Activated T-cell treated with anti-CD3 and anti-CD28 coated beads for 4 hours (primary cell): ENCODE measurements at places on chromosomes 1 and 21.

- no peak for DNase-seq
These were observed 176.4 kb downstream of the ETS2 start for GRCh38 chr21:38982096-38982495.

DNA sequence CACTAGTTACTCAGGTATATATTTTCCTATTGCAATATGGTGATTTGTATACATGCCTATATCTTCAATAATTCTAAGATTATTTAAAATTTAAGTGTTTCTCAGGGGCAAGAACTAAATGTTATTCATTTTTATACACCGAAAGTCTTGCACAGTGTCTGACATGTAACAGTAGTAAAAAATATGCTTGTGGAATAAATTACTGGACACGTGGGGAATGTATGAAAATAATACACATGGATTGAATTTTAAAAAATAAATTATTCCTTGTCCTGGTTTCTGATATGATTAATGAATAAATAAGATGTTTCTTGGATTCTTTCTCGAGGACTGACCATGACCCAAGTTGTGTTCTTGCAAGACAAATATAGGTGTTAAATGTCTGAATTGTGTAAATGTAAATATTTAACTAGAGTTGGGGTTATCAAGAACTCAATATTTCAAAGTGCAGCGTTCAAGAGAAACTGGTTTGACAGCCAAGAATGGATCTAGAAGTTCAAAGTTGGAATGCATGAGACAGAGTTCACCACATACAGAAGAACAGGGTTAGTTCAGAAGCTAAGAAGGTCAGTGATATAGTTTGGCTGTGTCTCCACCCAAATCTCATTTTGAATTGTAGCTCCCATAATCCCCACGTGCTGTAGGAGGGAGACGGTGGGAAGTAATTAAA, 142.1 kb upstream of the SPAG17 start:
- no peak for DNase-seq

- no peak for DNase-seq
These were observed 690 bp downstream of the C1orf216 start for GRCh38 chr1:35717911-35718476.

- DNase-seq: no peak
These were observed 201.0 kb upstream of the MAP1LC3C start for GRCh38 chr1:242199776-242200458.

DNA sequence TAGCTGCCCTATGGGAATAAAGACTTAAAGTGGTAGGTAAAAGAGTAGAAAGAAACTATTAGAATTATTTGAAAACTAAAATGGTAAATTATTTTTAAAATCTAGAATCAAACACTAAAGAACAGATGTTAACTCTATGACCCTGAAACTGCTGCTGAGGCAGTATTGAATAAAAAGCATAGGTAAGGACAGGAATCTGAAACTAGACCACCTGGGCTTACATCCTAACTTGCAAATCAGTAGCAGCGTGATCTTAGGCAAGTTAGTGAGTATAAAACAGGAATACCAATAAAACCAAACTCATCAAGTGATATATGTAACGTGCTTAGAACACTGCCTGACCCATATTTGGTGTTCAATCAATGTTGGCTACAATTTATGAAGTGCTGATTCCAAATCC, 257.9 kb downstream of the VAV3 start:
- DNase-seq: no peak

DNA sequence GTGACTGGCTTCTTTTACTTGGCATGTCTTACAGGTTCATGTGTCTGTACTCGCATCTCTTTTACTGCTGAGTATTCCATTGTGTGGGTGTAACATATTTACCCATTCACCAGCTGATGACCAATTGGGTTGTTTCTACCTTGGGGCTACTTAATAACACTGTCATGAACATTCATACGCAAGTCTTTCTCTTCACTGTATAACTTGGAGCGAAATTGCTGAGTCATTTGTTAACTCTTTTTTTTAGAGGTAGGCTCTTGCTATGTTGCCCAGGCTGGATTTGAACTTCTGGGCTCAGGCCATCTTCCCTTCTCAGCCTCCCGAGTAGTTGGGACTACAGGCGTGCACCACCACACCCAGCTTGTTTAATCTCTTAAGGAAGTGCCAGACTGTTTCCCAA, 6.5 kb downstream of the PYCR2 start:
- no peak for DNase-seq

GRCh38 chr1:85463731-85464496, 1.0 kb downstream of the DDAH1 start:
- DNase-seq: no peak

DNA sequence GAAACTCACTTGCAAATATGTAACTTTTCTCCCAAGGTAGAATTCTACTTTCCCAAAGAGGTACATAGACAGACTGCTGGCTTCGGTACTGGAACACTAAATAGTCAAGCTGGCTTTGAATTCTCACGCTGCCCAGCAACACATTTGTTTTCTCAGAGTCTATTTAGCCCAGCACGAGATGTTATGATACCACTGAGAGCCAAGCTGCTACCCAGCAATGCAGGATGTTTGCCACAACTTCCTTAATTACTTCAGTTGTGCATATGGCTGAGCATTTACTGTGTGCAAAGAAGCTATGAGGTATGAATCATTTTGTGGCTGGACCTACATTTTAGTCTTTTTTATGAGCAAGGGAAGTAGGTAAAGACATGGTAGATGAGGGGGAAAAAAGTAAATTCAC, 793.2 kb downstream of the PLA2G4A start:
- no peak for DNase-seq

DNA sequence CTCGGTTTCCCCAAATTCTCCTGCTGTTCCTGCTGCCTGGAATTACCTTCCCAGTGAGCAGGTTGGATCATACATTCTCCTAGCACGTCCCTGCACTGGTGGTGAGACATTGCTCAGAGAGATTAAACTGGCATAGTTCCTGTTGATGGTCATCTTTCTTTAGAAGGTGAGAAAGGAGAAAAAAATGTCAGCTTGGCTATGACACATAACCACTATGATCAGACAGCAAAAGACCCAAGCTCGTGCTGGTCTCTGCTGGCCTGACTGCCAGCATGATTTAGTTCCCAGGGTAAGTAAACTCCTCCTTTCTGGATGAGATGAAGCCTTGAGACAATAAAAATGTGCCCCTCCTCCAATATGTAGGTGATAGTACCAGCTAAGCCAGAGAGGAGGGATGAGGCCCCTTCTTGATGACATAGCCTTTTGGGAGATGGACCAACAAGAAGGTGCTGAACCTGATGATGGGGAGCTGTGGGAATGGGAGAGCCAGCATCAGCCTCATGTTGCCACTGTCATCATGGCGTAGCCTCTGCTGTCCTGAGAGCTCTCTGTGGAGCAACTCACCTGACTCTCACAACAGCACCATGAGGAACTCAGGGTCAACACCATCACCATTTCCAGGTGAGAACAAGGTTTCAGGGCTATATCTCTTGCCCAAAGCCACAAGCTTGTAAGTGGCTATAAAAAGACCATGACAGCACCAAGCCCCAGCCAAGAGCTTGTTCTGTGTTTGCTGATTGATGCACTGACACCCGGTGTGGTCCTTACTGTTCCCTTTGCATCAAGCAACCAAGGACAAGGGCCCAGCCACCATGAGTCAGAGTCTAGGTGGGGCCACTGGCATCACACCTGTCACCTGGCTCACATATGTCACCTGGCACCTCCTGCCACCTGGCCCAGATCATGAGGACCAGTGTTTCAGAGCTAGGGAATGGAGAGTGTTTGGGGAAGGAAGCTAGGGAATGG, 200.0 kb downstream of the MATN1 start:
- no peak for DNase-seq

GRCh38 chr1:200400556-200400955, 9.3 kb downstream of the ZNF281 start:
- no peak for DNase-seq

DNA sequence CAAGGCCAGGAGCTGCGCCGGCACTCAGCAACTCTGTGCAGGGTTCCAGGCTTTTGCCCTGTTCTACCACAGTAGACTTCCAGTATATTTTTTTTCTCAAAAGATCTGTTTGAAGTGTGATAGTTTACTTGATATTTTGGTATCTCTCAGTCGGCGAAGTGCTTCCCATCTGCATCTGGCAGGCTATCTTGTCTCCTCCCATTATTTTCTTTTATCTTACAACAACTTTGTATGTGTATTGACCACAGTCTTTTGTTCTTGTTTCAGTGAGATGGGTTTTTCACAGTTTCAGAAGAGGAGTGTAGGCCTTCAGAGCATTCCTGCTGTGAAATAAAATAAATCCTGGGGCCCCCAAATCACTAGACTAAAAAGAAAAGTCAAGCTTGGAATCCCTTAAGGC, 292.9 kb downstream of the PTGER3 start:
- DNase-seq: no peak

GRCh38 chr1:92774407-92774806, 10.5 kb downstream of the EVI5 start:
- DNase-seq: no peak
